GM18507 (cell line): ENCODE measurements at places on chromosomes 5 and 9.

DNA sequence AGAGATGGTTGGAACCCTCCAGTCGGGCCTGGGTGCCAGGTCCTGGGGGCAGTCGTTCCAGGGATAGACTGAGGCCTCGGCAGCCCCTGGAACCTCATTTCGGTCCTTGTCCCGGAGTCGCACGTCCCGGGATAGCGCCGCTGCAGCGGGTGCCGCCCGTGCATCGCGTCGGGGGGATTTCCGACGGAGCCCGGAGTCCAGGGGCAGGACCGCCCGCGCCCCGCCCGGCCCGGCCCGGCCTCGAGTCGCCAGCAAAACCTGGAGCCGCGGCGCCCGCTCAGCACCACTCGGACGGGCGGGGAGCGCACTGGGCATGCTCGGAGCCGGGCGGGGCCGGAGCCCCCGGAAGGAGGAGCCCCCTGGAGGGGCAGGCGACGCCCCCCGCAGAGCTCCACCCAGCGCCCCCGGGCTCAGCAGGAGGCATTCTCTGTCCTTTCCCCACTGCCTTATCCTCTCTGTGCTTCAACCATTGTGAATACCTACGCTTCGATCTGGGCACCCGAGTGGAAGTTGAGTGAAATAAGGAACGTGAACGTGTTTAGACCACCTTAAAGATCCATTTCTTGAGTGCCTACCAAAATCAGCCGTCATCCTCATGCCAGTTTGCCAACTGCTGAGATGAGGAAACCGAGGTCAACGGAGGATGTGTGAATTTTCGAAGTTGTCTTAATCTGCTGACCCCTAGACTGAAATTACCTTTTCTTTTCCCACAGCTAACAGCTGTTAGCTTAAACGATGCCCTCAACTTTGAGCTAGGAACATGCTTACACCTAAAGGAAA is 1.7 kb upstream of the PTPN3 start:
- DNase-seq, result no peak

DNA sequence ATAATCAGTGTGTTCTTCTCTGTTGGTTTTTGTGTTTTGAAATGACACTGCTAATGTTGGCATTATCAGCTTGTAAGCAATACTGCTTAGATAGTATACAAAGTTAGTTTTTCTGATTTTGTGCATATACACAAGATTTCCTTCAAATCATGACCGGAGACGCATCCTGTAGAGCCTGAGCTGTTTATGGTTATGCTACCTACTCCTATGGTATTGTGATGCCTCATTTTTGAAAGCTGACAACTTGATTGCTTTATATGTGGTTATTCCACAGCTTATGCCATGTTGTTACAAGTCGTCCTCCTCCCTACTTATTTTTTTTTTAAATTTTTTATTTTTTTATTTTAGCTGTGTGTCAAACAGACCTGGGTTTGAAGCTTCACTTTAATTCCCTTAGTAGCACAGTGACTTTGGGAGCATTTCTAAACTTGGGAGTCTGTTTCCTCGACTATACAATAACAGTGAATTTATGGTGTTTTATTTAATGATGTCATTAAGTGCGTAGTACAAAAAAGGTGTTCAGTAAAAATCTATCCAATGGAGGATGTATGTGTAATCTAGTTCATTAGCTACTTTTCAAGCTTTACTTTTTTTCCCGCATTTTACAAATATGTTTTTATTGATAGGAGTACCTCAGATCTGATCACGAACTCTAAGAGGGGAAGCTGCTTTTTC is 59.5 kb downstream of the PARP8 start:
- no peak for DNase-seq

DNA sequence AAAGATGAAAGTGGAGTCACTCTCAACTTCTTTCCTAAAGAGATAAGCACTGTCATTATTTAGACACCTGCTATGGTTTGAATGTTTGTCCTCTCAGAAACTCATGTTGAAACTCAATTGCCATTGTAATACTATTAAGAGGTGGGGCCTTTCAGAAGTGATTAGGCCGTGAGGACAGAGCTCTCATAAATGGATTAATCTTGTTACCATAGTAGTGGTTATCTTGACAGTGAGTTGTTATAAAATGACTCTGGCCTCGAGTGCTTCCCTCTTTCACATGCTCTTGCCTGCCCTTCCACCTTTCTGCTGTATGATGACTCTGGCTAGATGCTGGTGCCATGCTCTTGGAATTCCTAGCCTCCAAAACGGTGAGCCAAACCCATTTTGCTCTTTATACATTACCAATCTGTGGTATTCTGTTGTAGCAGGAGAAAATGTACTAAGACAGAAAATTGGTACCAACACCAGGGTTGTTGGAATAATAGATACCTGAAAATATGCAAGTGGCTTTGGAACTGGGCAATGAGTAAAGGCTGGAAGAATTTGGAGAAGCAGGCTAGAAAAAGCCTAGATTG is 38.0 kb downstream of the GDA start:
- DNase-seq, result no peak

DNA sequence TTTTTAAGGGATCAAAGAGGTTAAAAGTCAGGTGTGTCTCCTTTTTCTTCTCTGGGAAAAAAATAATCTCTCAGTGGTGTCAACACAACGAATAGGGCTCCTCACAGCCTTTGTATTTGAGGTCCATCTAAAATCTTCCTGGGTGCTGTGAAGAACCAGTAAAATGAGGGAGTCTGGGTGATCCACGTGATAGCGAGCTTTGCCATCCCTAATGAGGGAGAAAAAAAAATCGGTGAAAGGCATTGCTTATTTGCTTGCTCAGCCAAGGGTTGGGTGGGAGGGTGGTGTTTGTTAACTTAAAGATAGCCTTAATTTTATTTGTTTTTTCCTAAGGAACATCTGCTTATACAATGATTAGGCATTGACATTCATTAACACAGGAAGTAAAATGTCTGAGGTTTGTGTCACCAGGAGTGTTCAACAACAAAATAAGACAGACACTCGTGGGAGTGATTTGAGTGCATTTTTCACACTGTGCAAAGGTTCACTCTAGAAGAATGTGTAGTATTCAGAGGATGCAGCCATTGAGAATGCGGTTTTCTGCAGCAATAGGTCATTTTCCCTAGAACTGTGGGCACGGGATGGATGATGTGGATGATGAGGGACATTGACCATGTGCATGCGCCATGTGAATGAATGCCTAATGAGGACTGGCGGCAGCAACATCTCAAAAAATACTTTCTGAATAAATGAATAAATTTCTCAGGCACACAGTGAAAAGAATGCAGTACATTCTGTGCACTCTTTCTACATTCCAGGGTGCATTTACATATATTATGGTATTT is 369.5 kb downstream of the NTRK2 start:
- DNase-seq, result no peak

GRCh38 chr9:93974151-93974550 is 19.0 kb upstream of the BARX1 start:
- no peak for DNase-seq

DNA sequence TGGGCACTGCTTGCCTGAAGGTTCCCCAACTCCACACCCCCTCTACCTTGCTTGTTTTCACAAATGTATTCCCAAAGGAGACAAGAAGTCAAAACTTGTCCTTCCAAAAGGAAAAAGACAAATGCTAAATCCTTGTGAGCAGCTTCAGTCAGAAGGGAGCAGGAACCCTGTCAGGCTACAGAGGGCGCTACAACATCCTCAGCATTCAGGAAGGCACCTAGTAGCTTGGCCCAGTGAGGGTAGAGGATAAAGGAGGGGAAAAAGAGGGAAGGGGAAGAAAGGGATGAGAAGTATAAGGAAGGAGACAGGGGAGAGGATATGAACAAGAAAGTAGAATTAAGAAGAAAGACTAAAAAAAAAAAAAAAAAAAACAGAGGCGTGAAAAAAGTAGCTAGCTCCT is 97.5 kb downstream of the MLLT3 start:
- DNase-seq, result no peak

DNA sequence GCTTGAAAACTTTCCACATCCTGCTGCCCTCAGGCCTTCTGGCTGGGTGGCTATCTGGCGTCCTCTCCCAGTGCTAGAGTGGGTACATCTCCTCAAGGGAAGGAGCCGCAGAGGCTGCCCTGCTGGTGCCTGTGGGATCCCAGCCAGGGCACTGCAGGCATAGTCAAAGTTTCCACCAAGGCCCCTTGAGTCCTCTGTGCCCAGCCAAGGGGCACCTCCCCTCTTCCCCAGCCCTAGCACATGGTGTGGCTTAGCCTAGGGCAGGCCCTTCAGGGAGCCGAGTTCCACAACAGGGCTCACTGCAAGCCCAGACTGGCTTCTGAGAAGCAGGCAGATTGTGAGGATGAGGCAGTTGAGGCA is 103.2 kb downstream of the RGS3 start:
- DNase-seq, result no peak

DNA sequence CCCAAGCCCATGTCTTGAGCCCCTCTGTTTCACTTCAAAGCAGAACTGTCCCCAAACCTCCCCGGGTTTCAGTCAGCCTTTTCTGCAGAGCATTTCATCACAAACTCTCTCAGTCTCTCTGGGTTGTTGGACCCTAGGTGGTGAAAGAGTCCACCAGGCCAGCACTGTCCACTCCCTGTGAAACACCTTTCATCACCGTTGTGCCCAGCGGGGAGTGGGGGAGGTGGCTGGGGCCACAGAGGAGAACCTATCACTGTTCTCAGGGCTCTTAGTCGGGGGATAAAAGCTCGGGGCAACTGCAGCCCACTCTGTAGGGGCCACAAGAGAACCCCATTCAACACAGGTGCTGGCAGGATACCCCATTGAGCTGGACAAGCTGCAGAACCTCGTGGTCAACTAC is 5.4 kb upstream of the RABL6 start:
- DNase-seq, result no peak

- DNase-seq, result no peak
Measured at GRCh38 chr5:19928562-19929421, 59.2 kb downstream of the CDH18 start.

DNA sequence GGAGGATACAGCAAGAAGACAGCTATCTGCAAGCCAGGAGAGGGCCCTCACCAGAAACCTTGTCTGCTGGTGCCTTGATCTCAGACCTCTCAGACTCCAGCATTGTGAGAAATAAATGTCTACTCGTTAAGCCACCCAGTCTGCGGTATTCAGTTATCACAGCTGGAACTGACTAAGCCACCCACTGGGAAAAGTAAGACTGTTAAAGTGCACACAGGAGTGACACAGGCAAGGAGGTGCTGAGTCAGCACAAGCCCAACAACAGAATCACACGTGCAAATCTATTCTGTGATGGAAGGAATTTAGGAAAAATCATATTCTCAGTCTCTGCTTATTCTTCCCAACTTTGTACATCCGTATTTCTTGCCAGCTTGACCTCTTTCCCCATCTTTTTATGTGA is 200.0 kb downstream of the NR2F1-AS1 start:
- no peak for DNase-seq

GRCh38 chr5:25713259-25713658 is 1068.5 kb upstream of the CDH10 start:
- no peak for DNase-seq

DNA sequence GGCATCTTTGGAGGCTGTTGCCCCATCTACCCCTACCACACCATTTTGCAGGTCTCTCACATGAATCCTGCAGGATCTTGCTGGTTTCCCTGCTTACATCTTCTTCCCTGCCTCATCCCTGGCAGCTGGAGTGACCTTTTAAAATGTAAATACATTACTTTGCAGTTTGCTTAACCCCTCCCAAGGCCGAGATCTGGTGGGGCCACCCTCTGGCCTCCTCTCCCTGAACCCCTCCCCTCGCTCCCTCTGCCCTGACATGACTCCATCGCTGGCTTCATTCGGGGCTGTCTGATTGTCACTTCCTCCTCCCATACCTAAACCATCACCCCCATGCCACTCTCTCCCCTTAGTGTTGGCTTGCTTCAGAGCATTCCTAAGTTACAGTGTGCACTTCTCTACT is 12.6 kb upstream of the PALM2AKAP2 start:
- DNase-seq, result no peak

DNA sequence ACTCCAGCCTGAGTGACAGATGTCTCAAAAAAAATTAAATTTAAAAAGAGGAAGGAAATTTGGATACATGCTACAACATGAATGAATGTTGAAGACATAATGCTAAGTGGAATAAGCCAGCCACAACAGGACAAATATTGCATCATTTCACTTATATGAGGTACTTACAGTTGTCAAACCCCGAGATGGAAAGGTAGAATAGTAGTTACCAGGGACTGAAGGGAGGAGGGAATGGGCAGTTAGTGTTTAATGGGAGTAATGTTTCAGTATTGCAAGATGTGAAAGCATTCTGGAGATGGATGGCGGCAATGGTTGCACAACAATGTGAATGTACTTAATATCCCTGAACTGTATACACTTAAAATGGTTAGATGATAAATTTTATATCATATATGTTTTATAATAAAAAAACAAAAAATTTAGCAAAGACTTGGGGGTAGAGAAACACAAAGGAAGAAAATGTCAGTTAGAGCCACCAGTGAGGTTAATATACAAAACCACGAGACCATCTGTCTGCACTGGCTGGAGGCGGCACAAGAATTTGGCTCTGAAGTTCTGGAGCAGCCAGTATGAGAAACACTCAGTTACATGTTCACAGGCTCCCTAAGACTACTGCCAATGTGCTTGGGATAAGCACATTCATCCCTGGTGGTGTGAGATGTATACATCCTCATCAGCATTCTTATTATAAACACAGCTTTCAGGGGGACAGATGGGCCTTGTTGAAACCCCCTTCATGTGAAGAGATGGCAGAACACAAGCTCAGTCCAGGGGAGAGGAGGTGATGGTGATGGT is 37.0 kb upstream of the RPS23 start:
- no peak for DNase-seq

- no peak for DNase-seq
Measured at GRCh38 chr5:113195771-113196170, 219.2 kb downstream of the DCP2 start.

DNA sequence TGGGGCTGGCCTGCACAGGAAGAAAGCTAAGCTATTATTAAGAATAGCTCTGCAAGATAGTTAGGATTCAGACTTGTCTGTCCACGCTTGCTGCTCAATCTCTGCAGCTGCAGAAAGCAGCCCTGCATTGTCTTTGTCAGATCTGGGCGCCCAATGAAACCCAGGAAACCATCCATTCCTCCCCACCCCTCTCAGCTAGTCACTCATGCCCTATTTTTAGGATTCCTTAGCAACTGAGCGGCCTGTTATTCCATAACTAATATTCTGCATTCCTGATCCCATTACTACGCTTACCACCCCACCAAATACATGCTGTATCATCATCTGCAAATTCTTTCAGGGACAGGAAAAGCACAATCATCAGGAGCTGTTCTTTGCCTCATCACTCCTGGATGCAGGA is 52.9 kb upstream of the APC start:
- DNase-seq, result no peak

GRCh38 chr9:8736805-8737204 is 937.2 kb upstream of the DMAC1 start:
- no peak for DNase-seq

GRCh38 chr5:129935626-129936025 is 31.4 kb downstream of the CHSY3 start:
- no peak for DNase-seq
